Pancreas (tissue), 10 donors: ENCODE measurements at places on chromosomes 11 and 22.

DNA sequence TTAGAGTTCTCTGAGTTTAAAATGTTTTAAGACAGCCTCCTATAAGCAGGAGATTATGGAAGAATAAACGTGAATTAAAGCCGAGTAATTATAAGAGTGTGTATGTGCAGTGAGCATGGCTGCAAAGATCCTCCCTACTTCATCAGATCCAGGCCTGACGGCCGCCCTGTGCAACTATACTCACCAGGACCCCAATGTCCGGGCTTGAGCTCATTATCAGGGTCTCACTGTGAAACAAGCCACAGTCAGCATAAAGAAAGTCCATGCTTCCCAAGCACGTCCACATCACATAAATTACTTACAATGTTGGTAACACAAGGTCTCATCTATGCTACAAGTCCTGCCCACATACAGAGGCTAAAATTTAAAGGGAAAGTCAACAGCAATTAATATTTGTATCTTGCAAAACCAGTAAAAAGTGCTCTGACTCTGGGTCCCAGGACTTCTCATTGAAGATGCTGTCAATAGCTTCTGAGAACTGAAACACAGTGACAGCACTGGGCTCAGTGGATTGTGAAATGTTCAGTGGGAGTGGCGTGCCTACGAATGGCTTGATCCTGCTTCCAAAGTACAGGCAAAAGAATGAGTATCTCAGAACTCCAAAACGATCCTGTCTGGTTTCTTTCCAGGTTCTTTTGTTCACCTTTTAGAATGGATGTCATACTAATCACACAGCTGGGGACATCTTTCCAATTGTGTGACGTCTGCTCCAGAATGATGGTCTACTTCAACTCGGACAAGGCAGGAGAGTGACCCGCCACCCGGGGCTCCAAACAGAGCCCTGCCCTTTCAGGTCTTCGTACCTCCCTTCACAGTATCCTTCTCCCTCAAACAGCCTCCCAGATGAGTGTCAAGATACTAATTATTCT lies 72.1 kb upstream of the ARFGAP3 start:
- no peaks in the 10 kb centered on the region for H3K36me3 ChIP-seq
- H3K27me3 ChIP-seq = no peaks in the 10 kb centered on the region
- peaks cover 65% of the 10 kb centered on the region for H3K4me1 ChIP-seq
- peak overlapping the region; percentile 89 for H3K27ac ChIP-seq
- no peak overlapping the region for H3K4me3 ChIP-seq
- DNase-seq = no peak

- peak overlapping the region; percentile 58 for H3K27ac ChIP-seq
- no peaks in the 10 kb centered on the region for H3K36me3 ChIP-seq
- no peaks in the 10 kb centered on the region for H3K27me3 ChIP-seq
- no peak overlapping the region for H3K4me3 ChIP-seq
- peaks cover 5% of the 10 kb centered on the region for H3K4me1 ChIP-seq
These were observed 26.0 kb downstream of the SCGB1A1 start for GRCh38 chr11:62444835-62445234.

- H3K27ac ChIP-seq = no peak overlapping the region
- H3K4me3 ChIP-seq = no peak overlapping the region
These were observed 6.0 kb downstream of the RTL6 start for GRCh38 chr22:44492036-44492405.

DNA sequence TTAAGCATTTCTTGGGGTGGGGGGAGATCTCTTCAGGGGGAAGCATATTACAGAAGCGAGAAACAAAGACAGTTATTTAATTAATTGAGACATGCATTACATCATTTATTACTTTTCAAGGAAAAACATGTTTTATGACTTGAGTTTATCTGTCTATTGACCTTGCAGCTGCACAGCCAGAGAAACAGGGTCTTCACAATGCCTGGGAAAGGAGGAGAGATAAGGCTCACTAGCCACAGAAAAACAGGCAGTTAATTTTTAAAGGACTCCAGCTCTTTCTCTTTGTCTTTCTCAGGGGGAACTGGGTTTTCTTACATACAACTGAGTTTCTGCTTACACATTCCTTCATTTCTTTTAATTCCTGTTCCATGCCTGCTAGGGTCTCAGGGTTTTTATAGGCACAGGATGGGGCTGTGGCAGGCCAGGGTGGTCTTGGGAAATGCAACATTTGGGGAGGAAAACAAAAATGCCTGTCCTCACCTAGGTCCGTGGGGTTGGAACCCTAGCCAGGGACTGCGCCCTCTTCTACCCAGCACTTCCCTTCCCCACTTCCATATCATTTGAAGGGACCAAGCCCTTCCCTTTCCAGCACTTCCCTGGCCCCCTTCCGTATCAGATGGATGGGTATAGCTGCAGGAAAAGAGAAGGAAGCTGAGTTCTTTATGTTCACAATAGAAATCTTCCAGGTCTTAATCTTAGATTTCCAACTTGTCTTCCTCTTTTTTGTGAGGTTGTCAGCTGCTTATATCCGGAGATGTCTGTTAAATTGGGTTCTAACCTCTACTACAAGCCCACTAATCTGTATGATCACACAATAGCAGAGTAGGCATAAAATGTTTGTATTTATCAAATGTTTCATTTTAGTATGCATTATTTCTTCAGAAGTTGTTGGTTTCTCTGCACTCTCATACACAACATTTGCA lies 38.3 kb downstream of the BIRC2 start:
- no peaks in the 10 kb centered on the region for H3K4me1 ChIP-seq
- H3K36me3 ChIP-seq = no peaks in the 10 kb centered on the region
- H3K27me3 ChIP-seq = no peaks in the 10 kb centered on the region
- H3K27ac ChIP-seq = peak overlapping the region; percentile 15
- DNase-seq = no peak

GRCh38 chr22:34814260-34815025 lies 251.5 kb upstream of the ISX start:
- H3K4me3 ChIP-seq = no peak overlapping the region
- H3K27ac ChIP-seq = no peak overlapping the region
- H3K27me3 ChIP-seq = no peaks in the 10 kb centered on the region
- H3K4me1 ChIP-seq = peaks cover 4% of the 10 kb centered on the region

DNA sequence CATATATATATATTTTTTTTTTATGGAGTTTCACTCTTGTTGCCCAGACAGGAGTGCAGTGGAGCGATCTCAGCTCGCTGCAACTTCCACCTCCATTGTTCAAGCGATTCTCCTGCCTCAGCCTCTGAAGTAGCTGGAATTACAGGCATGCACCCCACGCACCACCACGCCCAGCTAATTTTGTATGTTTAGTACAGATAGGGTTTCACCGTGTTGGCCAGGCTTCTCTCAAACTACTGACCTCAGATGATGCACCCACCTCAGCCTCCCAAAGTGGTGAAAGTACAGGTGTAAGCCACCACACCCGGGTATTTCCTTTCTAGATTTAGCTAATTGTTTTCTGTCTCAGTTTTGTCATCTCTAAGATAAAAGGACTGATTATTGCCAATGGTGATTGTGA lies 821.1 kb downstream of the CNTN5 start:
- no peak overlapping the region for H3K4me3 ChIP-seq
- no peaks in the 10 kb centered on the region for H3K27me3 ChIP-seq
- no peaks in the 10 kb centered on the region for H3K4me1 ChIP-seq
- no peak for DNase-seq
- no peaks in the 10 kb centered on the region for H3K36me3 ChIP-seq
